ENCODE measurements at places on chromosomes 3 and 15.

GRCh38 chr3:6605227-6605626 is 255.7 kb upstream of the GRM7 start:
- DNase-seq, result no peak

DNA sequence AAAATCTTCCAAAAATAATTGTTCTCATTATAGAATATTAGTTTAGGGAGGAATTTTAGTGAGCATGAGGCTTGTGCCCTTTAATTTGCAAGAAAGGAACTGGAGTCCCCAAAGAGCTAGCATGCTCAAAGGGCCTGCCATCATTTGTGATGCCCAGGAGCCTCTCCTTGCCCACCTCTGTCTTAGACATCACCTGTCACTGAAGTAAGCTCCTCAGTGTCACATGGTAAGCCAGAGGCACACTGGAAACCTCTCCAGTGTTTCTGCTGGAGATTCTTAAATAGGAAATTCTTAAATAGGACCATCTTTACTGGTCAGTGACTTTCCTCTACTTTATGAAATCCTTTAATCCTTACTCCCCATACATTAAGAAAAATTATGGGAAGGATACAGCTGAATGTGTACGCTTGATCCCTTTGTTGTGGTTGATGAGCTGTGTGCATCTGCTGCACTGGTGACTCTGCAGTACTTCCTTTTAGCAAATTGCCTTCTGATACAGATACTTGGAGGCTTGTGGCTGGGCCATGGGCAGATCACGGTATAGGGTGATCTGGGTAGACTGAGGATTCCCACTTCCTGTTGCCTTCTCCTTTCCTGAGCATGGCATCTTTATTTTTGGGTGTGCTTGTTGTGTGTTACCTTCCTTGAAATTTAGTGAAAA is 197.4 kb downstream of the KLHL25 start:
- DNase-seq, result no peak

DNA sequence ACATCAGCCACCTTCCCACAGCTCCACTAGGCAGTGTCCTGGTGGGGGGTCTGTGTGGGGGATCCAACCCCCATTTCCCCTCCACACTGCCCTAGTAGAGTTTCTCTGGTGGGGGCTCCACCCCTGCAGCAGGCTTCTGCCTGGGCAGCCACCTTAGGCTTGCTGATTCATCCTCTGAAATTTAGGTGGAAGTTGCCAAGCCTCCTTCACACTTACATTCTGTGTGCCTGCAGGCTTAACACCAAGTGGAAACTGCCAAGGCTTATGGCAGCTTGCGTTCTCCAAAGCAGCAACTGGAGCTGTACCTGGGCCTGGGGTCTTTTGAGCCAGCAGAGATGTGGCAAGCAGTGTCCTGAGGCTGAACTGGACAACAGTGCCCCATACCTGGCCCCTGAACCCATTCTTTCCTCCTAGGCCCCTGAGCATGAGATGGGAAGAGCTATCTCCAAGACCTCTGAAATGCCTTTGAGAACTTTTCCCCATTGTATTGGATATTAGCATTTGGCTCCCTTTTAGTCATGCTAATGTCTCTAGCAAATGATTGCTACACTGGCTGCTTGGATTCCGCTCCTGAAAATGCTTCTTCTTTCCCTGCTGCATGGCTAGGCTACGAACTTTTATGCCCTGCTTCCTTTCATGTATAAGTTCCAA is 32.5 kb downstream of the CPN2 start:
- no peak for DNase-seq

GRCh38 chr3:123657568-123657967 is 72.7 kb upstream of the HACD2 start:
- DNase-seq, result no peak

DNA sequence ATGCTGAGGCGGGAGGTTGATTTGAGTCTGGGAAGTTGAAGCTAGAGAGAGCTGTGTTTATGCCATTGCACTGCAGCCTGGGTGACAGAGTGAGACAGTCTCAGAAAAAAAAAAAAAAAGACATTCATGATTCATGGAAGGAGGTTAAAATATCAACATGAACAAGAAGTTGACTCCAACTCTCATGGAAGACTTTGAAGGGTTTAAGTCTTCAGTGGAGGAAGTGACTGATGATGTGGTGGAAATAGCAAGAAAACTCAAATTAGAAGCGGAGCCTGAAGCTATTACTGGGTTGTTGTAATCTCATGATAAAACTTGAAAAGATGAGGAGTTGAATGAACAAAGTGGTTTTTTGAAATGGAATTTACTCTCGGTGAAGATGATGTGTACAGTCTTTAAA is 491.8 kb downstream of the SQOR start:
- no peak for DNase-seq

GRCh38 chr3:16511681-16512434 is 1.6 kb downstream of the RFTN1 start:
- DNase-seq, result peak; percentile 52

DNA sequence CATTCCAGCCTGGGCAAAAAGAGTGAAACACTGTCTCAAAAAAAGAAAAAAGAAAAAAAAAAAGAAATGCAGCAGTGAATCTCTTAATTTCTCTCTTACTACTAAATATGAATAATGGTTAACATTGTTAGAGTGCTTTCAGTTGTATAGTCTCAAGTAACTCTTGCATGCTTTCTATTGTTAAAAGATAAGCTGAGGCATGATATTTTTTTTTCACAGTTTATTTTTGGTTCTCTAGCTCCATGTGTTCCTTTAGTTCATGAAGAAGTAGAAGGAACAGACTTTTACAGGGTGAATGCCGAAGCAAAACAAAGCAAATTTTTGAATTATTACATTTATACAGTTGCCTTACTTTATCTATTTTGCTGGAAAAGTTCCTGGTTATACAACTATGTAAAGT is 1180.9 kb downstream of the OTOL1 start:
- no peak for DNase-seq

DNA sequence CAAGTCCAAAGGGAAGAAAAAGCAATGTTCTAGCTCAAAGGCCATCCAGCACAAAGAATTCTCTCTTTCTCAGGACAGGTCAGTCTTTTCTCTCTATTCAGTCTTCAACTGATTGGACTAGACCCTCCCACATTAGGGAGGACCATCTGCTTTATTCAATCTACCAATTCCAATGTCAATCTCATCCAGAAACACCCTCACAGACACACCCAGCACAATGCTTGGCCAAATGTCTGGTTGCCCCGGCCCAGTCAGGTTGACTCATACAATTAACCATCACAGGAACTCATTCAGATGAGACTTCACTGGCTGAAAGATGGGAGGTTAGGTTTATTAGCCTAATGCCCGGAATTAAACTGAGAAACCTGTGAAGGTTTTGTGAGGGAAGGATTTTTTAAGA is 32.4 kb downstream of the ACAN start:
- DNase-seq, result no peak

- DNase-seq, result no peak
These were observed 18.2 kb downstream of the SSR3 start for GRCh38 chr3:156536524-156537316.

DNA sequence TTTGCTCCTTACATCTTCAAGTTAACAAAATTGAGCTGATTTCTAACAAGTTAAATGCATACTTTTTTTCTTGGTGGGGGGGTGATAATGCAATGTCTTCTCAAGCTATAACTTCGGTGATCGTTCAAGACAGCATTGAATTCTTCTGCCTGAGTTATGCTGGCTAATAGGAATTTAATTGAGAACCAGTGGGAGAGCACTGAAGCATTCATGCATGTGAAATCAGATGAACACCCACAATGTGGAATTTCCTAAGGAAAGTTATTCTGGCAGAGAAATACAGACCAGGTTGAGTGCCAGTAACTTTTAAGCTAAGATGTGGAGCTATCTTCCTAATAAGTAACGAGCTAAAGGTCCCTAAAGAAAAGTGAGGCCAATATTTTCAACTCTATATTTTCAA is 3.0 kb downstream of the SPATA16 start:
- DNase-seq, result peak; percentile 32

- peak; percentile 24 for DNase-seq
These were observed 21.4 kb upstream of the CELF6 start for GRCh38 chr15:72341361-72341760.

GRCh38 chr3:15306979-15307359 is 25.4 kb downstream of the SH3BP5 start:
- no peak for DNase-seq

- DNase-seq, result no peak
These were observed 25.5 kb downstream of the SLC22A14 start for GRCh38 chr3:38307599-38307998.

GRCh38 chr3:94089126-94089525 is 26.3 kb downstream of the NSUN3 start:
- DNase-seq, result no peak

GRCh38 chr3:56622381-56622780 is 60.7 kb downstream of the TASOR start:
- no peak for DNase-seq

DNA sequence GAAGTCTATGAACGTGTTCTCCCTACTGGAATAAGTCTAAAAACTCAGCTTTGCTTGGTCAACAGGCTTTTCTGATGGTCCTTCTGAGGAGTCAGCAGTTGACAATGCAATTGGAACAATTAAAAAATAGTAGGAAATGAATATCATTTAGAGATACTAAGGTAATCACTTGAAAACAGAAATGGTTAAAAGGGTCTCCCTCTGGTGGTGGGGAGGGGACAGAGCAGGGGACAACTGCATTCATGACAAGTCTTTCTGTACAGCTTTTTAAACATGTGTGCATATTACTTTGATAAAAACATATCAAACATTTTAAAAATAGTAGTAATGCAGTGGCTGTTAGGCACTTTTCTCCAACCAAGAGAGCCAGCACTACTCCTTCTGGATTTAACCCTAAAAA is 119.9 kb upstream of the FHIT start:
- no peak for DNase-seq

DNA sequence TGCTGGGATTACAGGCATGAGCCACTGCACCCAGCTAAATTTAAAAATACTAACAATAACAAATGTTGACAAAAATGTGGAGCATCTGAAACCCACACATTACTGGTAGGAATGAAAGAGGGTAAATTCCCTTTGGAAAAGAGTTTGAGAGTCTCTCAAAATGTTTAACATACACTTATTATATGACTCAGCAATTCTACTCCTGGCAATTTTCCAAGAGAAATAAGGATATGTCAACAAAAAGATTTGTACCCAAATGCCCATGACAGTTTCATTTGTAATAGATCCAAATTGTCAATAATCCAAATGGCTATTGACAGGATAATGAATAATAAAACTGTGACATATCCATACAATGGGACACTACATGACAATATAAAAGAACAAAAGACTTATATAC is 9.0 kb downstream of the HCLS1 start:
- DNase-seq, result no peak

DNA sequence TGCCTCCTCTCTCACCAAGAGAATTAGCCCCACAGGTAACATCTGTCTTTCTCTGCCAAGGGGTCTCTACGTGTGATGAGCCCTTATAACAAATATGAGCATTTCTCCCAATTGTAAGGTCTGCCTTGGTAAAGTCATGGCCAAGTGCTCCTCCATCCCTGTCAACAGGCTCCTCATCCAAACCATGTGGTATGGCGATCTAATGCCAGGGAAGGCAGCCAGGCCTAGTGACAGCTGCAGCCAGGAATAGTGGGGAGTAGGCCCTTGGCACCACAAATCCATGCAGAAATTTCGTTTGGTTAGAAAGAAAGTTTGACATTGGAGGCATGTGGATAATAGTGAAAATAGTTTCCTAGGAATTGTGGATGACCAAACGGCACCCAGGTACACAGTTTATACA is 4.7 kb upstream of the LRTM1 start:
- no peak for DNase-seq

GRCh38 chr15:71294251-71294910 is 179.1 kb downstream of the THSD4 start:
- no peak for DNase-seq

- DNase-seq, result peak; percentile 27
These were observed 204.9 kb downstream of the TIGIT start for GRCh38 chr3:114498539-114499370.

DNA sequence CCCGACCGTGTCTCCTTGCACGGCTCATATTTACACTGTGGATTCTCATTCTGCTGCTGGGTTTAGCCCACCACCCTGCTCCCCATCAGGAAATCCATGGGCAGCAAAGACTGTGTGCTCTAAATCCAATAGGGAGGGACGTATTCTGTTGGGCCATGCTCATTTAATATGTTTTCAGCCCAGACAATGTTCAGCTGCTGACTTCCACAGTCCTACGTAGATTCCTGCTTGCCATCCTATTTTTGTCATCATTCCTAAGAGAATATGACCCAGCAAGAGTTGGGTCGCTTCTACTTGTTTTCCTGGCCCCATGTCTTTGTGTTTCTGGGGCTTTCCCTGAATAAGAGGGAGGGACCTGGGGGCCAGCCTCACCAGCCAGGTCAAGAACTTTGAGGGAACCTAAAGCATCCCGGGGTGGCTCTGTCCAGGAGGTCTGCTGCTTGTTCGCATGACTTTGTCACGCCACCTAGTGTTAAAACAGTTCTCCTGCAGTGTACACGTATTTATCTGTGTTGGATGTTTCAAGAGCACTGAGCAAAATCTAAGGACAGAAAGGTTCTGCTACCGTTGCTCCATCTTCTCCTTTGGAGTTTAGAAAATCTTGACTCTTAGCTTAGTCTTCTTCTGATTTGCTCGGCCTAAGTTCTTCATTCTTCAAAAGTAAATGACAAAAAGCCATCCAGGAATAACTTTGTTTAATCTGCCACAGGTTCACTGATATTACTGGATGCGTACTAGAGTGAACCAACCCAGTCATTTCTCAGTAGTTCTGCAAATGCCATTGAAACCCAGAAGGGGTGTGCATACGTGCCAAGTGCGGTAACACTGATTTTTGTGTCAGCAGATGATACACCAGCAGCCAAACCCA is 79.8 kb upstream of the NR2E3 start:
- peak; percentile 40 for DNase-seq

DNA sequence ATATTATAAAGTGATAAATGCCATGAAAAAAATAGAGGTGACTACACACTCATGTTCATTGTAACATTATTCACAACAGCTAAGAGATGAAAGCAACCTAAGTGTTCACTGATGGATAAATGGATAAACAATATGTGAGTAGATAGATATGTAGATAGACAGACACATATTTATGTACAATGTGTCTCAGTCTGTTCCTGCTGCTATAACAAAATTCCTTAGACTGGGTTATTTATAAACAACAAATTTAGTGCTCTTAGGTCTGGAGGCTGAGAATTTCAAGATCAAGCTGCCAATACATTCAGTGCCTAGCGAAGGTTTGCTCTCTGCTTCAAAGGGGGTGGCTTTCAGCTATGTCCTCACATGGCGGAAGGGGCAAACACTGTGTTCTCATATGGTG is 312.5 kb downstream of the ZNF621 start:
- no peak for DNase-seq

GRCh38 chr15:68272721-68273271 is 4.7 kb upstream of the FEM1B start:
- no peak for DNase-seq

GRCh38 chr15:88331291-88331690 is 74.8 kb upstream of the NTRK3 start:
- peak; percentile 34 for DNase-seq

- no peak for DNase-seq
These were observed 106.2 kb downstream of the IQSEC1 start for GRCh38 chr3:12966847-12967605.

- DNase-seq, result no peak
These were observed 81.9 kb downstream of the PPARG start for GRCh38 chr3:12370758-12371157.

All from brain (organoid and tissue), 16 donors.